COR-L47 (cell line): ENCODE measurements at places on chromosomes 2 and 18.

GRCh38 chr18:5253910-5254309, 41.6 kb downstream of the ZBTB14 start:
- DNase-seq: no peak

DNA sequence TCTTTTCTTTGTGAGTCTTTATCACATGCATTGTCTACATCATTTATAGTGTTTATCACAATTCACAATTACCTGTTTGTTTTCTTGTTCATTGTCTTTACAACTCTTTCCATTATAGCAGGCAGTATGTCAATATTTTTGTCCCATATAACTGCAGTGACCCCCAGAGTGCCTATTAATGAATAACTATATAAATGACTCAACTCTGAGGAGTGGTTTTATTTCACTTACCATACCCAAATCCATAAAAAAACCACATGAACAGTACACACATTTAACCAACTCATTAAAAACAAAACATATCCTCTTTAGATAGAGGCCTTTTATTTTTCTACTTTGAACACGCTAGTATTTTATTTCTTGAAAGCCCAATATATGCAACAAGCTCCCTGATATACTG, 1419.1 kb upstream of the NXPH2 start:
- DNase-seq: no peak

DNA sequence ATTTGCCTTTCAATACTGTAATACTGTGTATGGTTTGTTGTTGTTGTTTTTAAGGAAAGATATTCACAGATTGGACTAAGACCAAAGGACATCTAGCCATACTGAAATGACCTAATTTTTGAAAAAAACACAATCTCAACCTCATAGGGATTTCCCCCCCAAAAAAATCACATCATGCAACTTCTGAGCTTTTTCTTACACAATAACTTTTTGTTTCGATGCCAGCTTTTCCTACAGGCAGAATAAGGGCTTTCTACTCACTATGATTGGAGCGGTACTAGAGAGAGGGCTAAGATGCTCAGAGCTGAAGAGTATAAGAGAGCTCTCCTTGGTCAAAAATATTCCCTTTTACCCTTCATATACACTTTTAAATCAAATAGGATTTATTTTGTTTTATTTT, 32.4 kb upstream of the SLC3A1 start:
- DNase-seq: no peak

GRCh38 chr18:50814395-50814794, 5.4 kb downstream of the MRO start:
- no peak for DNase-seq

GRCh38 chr18:7457262-7457661, 109.9 kb upstream of the PTPRM start:
- DNase-seq: no peak

DNA sequence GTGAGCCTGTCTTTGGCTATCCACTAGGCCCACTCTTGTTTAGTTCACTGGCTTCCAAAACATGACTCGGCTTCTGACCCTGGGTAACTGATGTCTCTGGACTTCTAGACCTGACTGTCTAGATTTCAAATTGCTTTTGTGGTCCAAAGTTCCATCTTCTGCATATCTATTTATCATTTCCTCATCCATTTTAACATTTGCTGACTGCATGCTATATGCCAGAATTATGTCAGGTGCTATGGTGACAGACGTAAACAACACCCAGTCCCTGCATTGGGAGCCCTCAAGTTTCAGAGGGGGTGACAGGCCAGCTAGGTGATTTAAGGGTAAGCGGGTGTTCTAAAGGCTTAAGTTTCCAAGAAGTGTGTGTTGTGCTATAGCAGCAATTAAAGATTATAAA, 140.9 kb downstream of the PIEZO2 start:
- no peak for DNase-seq

DNA sequence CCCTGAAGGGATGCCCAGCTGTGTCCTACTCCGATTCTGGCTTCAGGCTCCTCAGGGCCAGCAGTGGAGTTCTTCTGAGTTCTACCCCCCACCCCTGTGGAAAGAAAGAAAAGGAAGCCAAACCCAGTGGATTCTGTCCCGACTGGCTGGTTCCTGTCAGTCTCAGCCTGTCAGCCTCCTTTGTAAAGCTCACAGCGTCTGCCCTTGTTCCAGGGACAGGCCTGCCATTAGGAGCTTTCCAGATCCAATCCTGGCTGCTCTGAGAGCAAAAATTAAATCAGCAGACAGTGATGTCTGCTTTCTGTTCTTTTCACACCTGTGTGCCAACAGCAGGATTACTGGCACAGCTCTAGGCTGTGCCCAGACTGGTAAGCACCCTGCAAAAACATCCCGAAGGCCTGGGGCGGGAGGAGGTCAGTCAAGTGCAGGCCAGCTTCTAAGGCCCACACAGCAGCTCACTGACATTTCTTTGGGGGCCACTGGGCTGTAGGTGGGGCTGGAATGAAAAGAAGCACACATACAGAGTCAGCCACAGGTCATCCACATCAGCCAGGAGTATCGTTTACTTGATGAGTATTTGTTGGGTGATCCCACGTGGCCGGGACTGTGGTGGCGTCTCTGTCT, 69.1 kb downstream of the EHD3 start:
- no peak for DNase-seq

DNA sequence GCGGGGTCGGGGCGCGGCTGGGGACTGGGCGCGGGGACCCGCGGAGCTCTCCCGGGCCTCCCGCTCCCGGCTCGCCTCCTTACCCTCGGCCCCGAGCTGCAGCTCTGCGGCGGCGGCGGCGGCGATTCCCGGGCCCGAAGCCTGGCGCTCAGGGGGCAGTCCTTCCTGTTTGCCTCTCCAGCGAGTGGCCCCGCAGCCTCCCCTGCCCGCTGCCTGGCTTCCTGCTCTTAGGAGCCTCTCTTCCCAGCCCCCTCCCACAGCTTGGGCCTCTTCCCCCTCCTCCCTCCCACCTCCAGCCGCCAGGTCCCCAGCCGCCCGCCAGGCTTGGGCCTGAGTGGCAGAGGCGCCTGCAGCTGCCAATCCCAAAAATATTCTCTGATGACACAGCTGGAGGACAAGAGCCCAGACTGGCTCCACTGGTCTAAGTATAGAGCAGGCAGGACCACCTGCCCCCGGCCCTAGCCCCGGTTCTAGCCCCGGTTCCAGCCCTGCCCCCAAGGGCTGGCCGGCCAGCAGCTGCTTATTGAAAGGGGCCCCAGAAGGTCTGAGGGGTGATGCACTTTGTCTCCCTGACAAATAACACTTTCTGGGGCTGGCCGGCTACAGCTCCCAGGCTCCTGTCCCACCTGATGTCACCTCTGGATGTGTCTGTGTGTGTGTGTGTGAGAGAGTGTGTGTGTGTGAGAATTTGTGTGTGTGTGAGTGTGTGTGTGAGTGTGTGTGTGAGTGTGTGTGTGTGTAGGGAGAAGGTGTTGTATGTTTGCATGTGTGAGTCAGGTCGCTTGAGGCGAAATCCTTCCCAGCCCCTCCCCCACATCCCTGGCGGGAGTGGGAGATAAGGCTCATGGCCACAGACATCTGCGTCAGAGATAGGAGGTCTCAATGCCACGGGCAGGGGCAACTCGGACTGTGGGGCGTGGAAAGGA, at the start of gene OBSL1:
Gene OBSL1 (minus strand): TSS at position 229 of the 926 bp plus-strand sequence. CDS start 307 bp downstream, outside the sequence.
- DNase-seq: peak; percentile 88

DNA sequence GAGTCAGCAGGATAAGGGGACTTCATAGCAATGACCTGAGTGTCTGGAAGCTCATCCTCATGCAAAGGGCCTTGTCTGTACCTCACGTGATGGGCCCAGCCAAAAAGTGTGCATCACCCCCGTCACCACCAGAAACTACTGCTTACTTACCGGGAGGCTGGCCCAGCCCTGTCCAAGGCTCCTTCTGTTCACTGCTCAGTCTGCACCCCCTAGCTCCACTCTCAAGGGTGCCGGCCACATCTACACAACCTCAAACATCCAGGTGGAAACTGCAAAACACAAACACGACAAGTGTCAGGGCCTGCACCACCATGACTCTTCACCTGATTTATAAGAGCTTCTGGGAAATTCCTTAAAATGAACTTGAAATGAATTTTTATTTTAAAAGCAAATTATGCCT, 55.1 kb downstream of the ADD2 start:
- no peak for DNase-seq
